ENCODE measurements at places on chromosomes 16 and 17. TPM values are rescaled to one million over a fixed set of nuclear protein-coding genes. Genes with fewer than 3 reads are reported as not detected.

Gene CKLF
- total RNA-seq, result 65.1 TPM

Gene ZNF263
- 34.5 TPM for total RNA-seq

GRCh38 chr17:42241871-42242270, 34.3 kb downstream of the STAT5B start:
- no peak for DNase-seq

DNA sequence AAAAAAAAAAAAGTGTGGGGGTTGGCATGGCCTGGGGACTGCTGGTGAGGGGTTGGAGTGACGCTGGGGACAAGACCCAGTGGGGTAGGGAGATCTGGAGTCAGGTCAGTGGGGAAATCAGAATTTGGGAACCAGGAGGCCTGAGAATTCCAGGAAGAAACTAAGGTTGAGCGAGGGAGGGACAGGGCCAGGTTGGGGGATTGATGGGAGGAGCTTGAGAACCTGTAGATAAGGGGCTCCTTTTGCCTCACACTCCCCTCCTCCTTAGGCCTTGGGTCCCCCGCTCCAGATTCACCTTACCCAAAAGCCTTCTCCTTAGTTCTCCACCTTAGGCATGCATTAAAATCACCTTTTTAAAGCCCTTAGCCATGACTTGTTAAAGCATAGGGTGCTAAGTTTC, 8.3 kb upstream of the PYDC1 start:
- DNase-seq, result no peak

Gene C1QTNF8
- total RNA-seq, result 0.20 TPM

Gene MFAP4
- 27.0 TPM for total RNA-seq

All from spinal cord (tissue), 10 donors.